ENCODE measurements at places on chromosomes 6 and 20.

DNA sequence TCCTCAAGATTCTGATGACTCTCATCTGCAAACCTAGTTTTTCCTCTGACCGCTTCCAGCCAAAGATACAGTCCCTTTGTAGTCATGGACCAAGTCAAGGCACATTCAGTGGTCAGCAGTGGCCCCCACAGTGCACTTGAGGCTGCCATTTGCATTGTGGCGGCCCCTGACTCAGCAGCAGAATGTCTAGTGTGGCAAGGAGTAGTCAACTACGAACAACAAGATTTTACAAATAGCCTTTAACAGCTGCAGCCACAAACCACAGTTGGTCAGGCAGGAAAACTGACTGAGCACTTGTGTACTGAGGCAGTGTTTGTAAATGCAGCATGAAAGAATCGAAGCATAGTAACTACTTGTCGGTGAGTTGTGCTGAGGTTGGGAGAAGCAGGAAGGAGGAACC is 49.6 kb downstream of the SLC2A12 start:
- DNase-seq = no peak

DNA sequence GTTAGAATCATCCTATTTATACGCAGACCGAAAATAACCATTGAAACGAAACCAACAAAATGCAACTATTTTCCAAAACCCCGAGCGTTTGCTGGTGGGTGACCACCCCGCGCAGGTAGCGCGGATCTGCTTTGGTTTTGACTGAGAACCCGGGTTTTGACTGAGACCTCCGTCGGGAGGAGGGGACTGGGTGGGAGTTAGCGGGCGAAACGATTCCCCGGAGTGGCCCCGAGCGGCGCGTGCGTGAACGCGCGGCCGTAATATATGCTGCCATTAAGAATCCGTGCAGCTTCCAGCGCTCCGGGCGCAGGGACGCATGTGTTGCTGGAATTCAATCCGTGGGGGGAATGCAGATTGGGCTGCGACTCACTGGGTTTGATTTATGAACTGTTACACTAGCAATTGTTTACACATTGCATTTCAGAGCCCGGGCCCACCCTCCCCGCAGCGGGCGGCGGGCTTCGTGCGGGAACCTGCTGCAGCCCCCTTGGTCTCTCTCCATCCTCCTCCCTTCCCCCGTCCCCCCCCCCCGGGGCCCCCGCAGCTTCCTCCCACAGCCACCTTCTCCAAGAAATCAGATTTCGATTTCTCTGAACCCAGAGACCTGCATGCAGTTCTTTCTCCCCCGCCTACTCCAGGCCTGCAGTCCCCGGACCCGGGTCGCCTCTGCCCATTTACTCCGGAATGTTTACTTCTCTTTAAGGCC is 9.9 kb downstream of the NRN1 start:
- no peak for DNase-seq

DNA sequence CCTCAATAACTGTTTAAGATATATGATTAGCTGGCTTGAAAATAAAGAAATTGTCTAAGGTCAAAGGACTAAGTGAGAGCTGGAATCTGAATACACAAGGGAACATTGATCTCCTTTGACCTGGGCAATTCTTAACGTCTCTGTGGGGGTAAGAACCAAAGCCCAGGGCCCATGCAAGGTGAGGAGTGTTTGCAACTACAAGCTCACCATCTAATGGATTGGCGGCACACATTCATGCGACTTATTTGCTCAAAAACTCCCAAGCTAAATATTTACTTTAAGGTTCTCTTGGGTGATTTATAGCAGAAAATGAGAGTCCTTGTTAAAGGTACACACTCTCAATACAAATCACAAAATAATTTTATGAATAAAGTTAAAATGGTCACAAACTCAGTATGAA is 392.0 kb upstream of the FLRT3 start:
- DNase-seq = no peak

DNA sequence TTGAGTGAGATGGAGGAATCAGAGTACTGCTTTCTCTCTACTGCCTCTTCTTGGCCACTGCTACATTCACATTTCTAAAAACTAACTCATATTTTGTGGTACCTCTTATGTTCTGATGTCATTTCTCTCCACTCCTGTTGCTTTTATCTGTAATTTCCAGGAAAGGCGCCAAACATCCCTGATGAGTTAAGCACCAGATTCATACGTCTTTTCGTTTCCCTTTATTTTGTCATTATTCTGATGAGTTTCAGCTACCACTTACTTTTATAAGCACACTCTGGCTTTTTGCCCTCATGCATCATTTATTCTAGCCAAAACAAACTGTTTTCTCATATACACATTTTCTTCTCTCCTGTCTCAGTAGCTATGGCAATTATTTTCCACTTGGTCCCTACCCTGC is 680.0 kb downstream of the RNF144B start:
- no peak for DNase-seq

- DNase-seq = no peak
These were observed 95.7 kb upstream of the HMGCLL1 start for GRCh38 chr6:55674672-55675071.

DNA sequence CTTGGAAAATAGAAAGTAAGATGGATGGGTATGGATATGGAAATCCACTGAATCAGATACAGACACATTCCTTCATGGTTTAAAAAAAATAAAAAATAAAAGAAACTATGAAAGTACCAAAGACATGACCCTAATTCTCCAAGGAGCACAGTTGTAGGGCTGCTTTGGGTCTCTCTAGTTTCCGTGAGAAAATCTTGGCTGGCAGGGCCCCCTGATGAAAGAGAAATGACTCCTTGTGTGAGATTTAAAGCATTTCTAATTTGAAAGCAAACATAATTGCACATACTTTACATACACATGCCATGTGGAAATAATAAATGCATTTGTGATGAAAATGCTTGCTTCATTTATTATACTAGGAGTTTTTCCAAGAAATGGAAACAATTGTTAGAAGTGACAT is 593.9 kb upstream of the BTBD3 start:
- DNase-seq = no peak

DNA sequence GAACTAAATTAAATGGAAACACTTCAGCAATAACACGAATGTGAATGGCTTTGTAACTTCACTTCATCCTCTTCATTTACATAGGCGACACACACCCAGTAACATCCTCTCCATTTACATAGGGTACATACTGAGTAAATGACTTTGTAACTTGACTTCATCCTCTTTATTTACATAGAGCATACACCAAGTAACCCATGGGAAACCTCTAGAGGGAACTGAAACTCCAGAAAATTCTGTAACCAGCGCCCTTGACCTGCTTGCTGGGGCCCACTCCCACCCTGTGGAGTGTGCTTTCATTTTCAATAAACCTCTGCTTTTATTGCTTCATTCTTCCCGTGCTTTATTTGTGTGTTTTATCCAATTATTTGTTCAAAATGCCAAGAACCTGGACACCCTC is 81.6 kb upstream of the OPRM1 start:
- no peak for DNase-seq

- DNase-seq = no peak
These were observed 454.4 kb downstream of the RFPL4B start for GRCh38 chr6:112801468-112802080.

GRCh38 chr6:56499095-56499494 is 143.6 kb downstream of the DST start:
- no peak for DNase-seq

GRCh38 chr6:157270916-157271315 is 52.4 kb downstream of the TMEM242 start:
- no peak for DNase-seq

- no peak for DNase-seq
These were observed 10.0 kb upstream of the DTNBP1 start for GRCh38 chr6:15672818-15673217.

DNA sequence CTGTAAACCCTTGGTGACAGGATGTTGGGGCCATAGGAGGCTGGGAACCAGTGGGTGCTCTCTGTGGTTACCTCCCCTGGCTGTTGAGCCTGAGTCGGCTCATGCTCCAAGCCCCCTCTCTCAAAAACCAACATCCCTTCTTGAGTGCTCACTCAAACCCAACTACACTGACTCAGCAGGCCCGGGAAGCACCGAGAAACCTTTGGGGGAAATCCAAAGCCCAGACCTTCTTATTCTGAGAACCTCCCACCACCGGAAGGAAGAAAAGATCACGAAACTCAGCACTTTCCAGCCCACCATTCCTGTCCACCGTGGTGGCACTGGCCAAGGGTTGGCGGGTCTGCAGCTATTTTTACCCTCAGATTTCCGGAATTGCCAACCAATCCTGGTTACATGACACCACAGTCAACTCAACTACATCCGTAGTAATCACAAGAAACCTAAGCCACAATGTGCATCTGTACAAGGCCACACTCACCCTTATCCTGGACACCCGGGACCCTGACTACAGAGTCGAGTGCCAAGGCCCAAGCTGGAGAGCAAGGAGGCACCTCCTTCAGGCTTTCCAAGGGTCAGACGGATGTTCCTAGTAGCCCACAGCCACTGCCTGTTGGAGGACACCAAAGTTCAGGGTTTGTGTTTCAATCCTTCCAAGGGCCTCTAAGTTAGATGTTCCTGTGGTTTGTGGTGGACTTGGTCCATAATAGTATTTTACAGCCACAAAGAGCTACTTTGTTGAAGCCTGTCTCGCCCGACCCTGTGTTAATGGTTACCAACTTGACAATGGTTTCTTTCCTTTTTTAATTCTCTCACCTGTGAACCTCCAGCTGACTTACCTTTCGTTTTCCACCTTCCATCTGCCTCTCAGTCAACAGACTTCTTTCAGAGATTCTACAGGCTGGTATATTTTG is 317.0 kb downstream of the CDC5L start:
- no peak for DNase-seq

GRCh38 chr20:13338999-13339411 is 117.9 kb downstream of the ISM1 start:
- no peak for DNase-seq

GRCh38 chr20:57904314-57905105 is 194.7 kb upstream of the PMEPA1 start:
- no peak for DNase-seq

- no peak for DNase-seq
These were observed 222.1 kb upstream of the SULF2 start for GRCh38 chr20:48007351-48007750.

DNA sequence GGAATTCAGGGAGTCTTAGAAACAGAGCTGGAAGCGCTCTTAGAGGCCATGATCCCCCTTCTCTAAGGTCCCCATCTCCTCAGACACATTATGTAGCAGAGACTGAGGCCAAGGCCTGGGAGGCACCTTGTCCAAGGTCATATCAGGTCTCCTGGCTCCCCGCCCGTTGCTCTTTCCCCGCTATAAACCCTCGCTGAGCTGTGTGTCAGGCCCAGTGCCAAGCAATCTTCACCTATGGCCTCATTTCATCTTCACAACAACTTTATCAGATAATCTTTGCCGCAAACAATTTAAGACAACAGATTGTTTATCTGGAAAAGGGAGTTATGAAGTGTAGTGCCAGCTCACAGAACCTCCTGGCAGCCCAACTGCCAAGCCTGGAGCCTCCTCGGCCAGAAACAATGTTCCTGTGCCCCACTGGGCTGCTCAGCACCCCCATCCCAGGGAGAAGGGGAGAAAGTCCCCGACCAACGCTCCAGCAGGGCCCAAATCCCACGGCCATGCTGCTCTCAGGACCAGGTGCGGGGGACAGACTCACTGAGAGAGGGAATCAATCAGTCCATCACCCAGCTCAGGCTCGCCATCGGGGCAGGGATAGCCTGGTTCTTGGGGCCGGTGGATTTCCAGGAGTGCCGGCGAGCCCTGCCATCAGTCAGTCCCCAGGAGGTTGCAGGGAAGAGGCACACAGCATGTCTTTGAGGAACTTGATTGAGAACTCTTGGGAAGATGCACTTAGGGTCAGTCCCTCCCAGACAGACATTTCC is 16.9 kb upstream of the FANCE start:
- no peak for DNase-seq

GRCh38 chr20:2984028-2984501 is 59.4 kb upstream of the GNRH2 start:
- DNase-seq = no peak

GRCh38 chr6:17938901-17939300 is 48.5 kb downstream of the KIF13A start:
- DNase-seq = no peak

- DNase-seq = no peak
These were observed 67.1 kb downstream of the REPS1 start for GRCh38 chr6:138920906-138921305.

GRCh38 chr20:23609486-23610109 is 3.9 kb upstream of the CST9 start:
- no peak for DNase-seq

- peak; percentile 43 for DNase-seq
These were observed at the start of gene ASCC3 for GRCh38 chr6:100880853-100881706. ASCC3 (minus strand) TSS chr6:100881329; CDS start chr6:100867997, 13,332 bp downstream.

DNA sequence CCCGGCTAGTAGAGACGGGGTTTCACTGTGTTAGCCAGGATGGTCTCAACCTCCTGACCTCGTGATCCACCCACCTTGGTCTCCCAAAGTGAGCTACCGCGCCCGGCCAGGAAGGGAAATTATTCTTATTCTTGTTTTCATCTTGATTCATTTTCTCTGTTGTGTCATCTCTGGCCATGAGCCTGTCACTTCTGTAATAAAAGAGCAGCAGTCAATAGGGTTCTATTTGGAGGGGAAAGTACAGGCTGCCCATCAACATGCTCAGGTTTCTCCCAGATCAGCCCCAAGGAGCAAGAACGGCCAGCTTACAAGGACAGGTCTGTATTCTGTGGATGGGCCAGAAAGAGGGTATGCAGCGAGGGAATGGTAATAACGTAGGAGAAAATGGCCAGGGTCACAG is 345.0 kb downstream of the PREX1 start:
- DNase-seq = no peak

GRCh38 chr6:168606722-168607121 is 165.7 kb downstream of the SMOC2 start:
- no peak for DNase-seq

GRCh38 chr6:108222504-108222903 is 38.3 kb downstream of the SNX3 start:
- DNase-seq = no peak

DNA sequence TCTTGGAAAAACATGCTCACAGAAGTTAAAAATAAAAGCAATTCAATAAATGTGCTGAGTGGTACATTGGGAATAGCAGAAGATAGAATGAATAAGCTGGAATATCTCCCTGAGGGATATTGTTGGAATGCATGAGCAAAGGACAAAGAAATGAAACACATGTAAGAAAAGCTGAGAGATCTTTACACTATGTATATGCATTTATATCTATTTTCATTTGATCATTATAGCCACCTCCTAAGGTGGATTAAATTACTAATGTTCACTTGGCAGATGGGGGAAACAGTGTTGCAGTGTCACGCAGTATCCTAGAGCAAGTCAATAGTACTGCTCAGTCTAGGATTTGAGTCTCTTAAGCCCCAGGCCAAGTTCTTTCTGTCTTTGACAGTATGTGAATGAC is 542.0 kb upstream of the MARCKS start:
- no peak for DNase-seq

All from Panc1 (cell line).